CD14-positive monocyte (primary cell): ENCODE measurements at places on chromosomes 2 and 18.

DNA sequence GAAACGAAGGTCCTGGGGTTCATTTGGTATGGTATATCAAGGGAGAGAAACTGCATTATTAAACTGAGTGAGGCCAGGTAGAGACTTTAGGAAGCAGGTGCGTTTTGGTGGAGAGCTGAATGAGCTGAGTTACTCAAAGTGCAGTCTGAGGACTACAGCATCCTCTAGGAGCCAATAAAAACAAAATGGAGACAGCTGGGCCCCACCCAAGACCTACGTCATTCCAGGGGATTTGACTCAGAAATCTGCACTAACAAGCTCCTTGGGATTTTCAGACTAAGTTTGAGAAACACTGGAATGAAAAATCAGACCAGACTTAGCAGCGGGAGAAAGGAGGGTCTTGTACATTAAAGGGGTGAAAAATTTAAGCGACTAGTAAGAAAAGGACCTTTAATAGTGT is 131.5 kb downstream of the UXS1 start:
- DNase-seq = no peak

DNA sequence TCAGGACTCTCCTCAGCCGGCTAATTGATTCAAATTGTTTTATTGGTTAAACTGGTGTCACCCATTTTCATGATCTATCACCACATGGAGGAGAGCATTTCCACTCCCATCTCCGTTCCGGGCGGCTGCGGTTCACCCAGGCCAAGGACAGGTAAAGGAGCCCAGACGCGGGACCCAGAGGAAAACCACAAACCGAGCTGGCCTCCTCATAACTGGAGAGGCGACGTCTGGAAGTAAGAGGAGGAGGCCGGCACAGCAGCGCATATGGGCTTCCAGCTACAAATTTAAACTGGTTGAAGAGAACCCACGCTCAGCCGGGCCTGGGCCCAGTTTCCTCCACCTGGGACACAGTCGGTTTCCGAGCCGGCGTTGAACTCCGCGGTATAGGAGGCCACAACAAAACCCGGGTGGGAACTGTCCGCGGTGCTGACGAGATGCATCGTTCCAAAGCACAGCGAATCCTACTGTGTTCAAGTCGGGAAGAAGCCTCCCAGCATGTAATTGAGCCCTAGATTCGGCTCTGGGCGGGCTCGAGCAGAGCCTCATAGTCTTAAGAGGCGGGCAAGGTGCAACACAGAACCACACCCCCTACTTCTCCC is 3.0 kb upstream of the SKOR2 start:
- no peak for DNase-seq

DNA sequence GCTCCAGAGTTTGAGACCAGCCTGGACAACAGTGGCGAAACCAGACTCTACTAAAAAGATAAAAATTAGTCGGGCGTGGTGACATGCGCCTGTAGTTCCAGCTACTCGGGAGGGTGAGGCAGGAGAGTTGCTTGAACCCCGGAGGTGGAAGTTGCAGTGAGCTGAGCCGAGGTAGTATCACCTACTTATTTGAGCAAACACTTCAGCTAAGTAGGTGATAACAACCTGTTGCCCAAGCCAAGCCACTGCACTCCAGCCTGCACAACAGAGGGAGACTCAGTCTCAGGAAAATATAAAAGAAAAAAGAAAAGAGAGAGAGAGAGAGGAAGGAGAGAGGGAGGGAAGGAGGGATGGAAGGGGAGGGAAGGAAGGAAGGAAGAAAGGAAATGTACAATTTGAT is 21.3 kb downstream of the FER1L5 start:
- DNase-seq = no peak

DNA sequence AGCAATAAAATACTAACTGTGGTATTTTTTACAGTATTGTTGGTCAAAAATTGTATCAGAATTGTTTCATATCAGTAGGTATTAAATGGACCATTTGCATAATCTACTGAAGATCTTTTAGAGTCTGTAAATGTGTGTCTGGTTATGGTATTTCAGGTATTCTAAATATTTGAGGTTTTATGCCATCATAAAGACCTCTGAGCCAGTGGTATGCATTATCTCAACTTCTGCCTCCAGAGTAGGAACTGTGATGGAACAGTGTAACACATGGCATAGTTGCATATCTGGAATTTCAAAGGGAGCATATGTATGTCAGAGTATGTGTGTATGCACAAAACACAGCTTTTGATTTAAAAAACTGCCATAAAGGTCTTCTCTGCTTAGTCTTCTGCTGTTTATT is 15.4 kb downstream of the GREB1L start:
- DNase-seq = no peak
